ENCODE measurements at places on chromosomes 7 and 10. TPM values are rescaled to one million over a fixed set of nuclear protein-coding genes. Genes with fewer than 3 reads are reported as not detected.

Gene TRIL
- total RNA-seq: 10.9 TPM

Gene NUTM2E
- 0.78 TPM for total RNA-seq

Gene ZNF736
- 63.8 TPM for total RNA-seq

Gene SYCE1
- total RNA-seq: 0.94 TPM

Gene CNNM1
- total RNA-seq: 3.1 TPM

Gene MYH16
- total RNA-seq: not detected

Gene WDFY4
- 0.94 TPM for total RNA-seq
